ENCODE measurements at places on chromosomes 7 and 10.
A peak's percentile ranks its signal among the peaks of the same experiment; 100 is the strongest.

DNA sequence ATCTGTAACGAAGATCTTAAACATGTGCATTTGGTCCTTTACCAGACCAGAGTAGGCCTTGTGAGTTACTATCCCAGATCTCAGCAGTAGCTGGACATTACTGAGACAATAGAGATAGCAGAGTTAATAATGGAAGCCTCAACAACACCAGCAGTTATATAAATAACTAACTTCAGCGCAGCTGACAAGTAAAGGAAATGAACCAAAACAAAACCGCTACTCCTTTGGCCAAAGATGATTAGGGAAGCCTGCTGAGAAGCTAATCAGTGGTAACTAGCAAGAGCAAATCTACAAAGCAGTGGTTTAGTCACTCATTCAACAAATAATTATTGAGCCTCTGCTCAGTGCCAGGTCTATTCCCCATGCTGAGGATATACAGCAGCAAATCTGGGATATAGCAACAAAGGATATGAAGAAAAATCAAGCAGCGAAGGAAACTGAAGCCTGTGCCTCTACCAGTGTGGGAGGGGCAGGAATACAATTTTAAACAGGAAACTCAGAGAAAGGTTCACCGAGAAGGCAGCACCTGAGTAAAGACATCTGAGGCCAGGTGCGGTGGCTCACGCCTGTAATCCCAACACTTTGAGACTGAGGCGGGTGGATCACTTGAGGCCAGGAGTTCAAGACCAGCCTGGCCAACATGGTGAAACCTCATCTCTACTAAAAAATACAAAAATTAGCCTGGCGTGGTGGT is 103.6 kb downstream of the ELMO1 start:
- no peak for DNase-seq

GRCh38 chr10:62817766-62818425 is 1.7 kb upstream of the EGR2 start:
- peak; percentile 74 for DNase-seq

DNA sequence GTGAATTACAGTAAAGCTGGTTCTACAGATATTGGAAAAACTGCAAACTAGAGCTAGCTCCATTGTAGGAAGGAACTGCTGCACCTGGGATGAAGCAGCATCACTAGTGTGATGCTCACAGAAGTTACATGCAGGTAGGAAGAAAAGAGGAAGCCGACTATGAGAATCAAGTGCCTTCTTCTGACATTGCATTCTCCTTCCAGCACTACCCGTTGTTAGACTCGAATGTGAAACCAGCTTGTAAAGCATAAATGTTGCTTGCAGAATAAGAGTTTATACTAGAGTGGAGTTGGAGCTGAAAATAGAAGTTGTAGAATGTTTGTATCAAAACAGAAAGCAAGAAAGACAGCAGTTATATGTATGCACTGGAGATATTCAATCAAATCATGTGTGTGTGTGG is 49.9 kb downstream of the TRIM24 start:
- no peak for DNase-seq

- no peak for DNase-seq
These were observed 48.7 kb downstream of the LSMEM1 start for GRCh38 chr7:112529521-112529920.

DNA sequence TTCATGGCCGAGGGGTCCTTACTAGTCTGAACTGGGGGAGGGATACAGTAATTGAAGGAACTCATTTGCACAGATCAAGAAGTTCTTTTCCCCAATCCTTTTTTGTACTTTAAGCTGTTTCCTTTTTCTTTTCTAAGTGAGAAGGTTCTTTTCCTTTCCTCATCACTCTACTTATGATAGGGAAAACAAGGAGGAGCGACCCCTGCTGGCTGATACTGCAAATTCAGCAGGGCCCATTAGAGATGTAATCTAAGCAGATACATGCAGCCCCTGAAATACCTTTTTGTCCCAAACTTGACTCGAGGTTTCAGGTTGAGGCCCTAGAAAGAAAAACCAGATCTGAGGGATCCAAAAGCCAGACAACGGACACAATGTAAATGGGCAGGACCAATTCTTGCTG is 305.5 kb downstream of the DNAJB9 start:
- DNase-seq: peak; percentile 19

Data from activated T-cell treated with anti-CD3 and anti-CD28 coated beads, Interleukin-2, amount 50 U/mL, for 72 hours (primary cell).